ENCODE measurements at places on chromosomes 1 and 21.

DNA sequence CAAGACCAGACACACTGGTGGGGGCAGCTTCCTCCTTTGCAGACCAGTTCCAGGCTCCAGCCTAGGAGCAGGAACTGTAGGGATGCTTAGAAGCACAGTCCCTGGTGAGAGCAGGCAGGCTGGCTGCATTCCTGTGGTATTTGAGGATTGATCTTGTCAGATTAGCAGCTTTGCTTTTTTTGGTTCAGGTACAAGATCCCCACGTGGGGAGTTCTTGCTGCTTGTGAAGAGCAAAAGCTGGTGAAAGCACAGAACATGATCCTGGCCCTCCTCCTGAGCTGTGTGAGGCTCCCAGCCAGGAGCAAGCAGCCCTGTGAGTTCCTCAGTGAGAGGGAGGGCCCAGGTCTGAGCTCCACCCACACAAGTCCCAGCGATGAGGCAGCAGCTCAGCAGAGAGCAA, 75.3 kb upstream of the ARTN start:
- no peak for DNase-seq

GRCh38 chr1:22142315-22143064, 407 bp downstream of the WNT4 start:
- no peak for DNase-seq

DNA sequence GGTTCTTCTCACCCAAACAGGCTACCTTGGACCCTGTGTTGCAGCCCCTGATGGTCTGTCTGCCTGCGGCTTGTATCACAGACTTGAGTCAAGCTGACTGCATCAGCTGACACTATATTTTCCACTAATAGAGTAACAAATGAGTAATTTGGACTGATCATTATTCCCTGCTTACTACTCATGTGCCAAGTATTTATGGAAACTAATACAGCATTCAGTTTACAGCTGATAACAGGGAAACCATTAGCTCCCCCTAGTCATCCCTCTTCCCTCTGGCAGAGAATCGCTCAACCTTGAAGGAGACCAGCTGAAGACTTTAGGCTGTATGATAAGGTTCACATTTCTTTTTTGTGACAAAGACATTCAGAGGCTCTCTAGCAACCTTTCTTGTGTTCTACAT, 116.6 kb upstream of the SYT6 start:
- DNase-seq, result no peak

GRCh38 chr1:212244441-212244840, 40.8 kb upstream of the PPP2R5A start:
- DNase-seq, result no peak

GRCh38 chr21:36104317-36105300, 30.3 kb upstream of the CBR3 start:
- peak; percentile 43 for DNase-seq

- no peak for DNase-seq
Observed at GRCh38 chr1:116777831-116778830, 23.9 kb downstream of the CD2 start.

GRCh38 chr1:218479436-218480115, 134.4 kb downstream of the TGFB2 start:
- DNase-seq, result no peak

GRCh38 chr1:168554603-168555483, 11.0 kb upstream of the XCL2 start:
- no peak for DNase-seq

DNA sequence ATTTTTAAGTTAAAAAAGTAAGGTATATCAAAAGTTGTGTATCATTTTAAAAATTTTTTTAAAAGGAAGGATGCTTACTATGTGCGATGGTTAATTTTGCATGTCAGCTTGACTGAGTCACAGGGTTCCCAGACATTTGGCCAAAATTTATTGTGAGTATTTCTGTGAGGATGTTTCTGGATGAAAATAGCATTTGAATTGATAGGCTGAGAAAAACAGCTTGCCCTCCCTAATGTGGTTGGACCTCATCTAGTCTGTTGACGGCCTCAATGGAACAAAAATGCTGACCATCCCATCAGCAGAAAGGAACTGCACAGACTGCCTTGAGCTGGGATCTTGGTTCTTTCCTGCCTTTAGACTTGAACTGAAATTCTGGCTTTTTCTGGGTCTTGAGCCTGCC, 724.5 kb downstream of the NCAM2 start:
- no peak for DNase-seq

GRCh38 chr21:38054334-38054733, 138.1 kb upstream of the KCNJ6 start:
- no peak for DNase-seq

- DNase-seq, result no peak
Observed at GRCh38 chr21:32349333-32349944, 43.4 kb downstream of the URB1 start.

GRCh38 chr1:3683992-3684391, 31.7 kb downstream of the TP73 start:
- DNase-seq, result no peak

DNA sequence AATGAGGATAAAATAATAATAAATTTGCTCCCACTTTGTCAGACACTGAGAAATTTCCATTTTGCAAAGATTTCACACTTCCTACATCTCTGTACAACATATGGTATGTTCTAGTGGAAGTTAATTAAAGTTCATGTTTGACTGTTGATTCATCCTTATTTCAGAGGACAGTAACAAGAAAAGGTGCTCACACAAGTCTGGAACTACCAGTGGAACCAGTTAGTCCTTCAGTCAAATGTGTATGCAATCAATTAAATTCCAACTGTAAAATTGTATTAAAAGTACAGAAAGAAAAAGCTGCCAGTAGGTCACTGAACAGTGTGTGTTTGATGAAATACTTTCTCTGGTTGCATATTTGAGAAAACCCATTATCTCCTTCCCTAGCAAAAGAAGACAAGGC, 496.0 kb upstream of the PKN2 start:
- DNase-seq, result no peak

- no peak for DNase-seq
Observed at GRCh38 chr1:37481289-37482003, 7.1 kb downstream of the ZC3H12A start.

DNA sequence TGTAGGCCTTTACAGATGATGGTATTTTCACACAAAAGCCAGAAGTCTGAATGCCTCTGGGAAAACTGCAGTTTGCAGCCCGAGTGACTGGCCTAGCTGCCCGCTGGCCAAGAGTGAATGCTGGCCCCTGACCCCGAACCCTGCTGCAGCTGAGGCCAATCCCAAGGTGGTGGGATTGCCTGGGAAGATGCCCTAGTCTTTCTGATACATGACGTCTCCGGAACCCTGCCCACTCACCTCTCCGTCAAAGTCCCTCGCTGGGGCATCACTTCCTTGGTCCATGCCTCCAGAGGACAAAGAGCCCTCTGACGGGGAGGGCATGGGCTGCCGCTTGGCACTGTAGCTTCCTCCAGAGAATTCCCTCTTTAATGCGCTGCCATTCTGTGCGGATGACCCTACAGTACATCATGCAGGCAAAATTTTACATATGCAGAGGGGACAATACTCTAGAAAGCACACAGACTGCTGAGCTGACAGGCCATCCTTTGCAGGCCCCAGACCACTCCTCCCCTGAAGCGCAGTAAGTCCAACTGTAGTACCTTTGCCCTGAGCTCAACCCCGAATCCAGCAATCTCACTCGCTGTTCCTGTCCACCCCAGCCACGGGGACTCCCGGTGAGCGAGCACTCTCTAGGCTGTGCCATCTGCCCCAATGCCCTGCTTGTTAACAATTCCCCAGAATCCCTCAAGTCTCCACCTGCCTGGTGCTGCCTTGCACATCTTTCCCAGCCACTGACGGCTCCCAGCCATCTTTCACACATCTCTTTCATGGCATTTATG, 54.7 kb downstream of the COQ8A start:
- DNase-seq, result no peak

DNA sequence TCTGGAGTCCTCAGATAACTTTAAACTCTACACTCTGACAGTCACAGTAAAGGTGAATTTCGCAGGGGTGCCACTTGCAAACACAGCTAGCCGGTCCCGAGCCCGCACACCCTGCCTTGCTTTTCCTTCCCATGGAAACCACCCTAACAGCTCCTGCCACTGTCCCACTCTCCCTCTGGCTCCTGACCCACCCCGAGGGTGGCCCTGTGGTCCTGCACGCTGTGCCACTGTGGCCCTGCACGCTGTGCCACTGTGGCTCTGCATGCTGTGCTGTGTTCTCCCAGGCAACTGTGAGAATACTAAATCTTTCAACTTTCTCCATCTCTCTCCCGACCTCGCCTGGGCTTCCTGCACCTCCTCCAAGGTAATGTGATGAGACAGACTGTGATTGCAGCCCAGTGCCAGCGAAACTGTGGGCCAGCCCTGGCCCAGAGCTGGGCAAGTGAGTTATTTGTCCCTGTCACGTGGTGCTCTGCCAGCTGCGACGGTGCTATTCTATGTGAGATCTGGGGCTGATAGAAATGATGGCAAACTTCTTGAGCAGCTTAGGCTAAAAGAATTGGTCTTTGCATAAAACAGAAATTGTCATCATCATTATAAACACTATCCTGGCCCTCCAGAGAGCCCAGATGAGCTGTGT, 63.4 kb upstream of the TARBP1 start:
- DNase-seq, result no peak

- DNase-seq, result no peak
Observed at GRCh38 chr1:85356130-85356529, 79.7 kb upstream of the BCL10 start.

- no peak for DNase-seq
Observed at GRCh38 chr1:87362834-87363426, 34.2 kb downstream of the LMO4 start.

DNA sequence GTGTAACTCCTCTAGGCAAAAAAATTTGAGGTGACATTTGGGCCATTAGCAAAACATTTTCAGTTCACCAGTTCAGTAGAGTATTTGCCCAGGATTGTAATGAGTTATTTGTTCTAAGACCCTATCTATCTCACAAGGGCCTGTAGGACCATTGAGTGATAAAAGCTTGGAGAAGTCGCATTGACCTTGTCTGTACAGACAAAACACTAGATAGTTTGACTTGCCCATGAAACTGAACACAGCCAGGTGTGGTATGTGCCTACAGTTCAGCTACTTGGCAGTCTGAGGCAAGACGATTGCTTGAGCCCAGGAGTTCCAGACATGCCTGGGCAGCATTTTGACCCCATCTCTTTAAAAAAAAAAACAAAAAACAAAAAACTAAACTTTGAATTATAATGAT, 3.1 kb downstream of the ATP5IF1 start:
- DNase-seq, result no peak

DNA sequence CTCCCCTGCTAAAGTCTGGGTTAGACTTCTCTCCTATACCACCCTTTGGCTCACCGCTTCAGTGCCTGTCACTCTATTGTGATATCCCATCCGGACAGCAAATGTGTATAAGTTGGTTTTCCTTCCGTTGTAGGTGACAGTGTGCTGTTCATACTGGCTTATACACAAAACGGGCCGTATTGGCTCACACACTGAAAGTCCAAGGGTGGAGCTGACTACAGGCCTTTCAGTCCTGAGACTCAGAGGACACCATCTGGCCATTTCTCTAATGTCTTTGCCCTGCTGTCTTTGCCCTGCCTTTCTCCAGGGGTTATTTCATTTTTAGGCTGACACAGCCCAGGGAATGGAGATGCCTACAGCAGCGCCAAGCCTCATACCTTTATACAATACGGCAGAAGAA, 90.7 kb downstream of the URB2 start:
- DNase-seq, result no peak

DNA sequence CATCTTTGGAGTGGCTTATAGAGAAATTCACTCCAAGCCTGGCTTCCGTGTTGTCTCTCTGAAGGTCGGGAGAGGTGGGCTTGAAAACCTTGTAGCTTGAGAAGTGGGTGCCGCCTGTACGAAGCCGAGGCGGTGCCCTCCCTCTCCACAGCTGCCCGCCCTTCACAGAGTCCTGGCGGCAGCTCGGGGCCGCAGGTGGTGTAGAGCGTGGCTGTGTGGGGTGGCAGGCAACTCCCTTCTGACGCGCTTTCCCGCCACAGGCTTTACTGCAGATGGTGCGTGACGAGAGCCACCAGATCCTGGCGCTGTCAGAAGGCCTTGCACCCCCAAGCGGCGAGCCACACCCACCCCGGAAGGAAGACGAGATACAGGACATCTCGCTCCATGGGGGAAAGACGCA, 33.1 kb upstream of the DIP2A start:
- peak; percentile 76 for DNase-seq

DNA sequence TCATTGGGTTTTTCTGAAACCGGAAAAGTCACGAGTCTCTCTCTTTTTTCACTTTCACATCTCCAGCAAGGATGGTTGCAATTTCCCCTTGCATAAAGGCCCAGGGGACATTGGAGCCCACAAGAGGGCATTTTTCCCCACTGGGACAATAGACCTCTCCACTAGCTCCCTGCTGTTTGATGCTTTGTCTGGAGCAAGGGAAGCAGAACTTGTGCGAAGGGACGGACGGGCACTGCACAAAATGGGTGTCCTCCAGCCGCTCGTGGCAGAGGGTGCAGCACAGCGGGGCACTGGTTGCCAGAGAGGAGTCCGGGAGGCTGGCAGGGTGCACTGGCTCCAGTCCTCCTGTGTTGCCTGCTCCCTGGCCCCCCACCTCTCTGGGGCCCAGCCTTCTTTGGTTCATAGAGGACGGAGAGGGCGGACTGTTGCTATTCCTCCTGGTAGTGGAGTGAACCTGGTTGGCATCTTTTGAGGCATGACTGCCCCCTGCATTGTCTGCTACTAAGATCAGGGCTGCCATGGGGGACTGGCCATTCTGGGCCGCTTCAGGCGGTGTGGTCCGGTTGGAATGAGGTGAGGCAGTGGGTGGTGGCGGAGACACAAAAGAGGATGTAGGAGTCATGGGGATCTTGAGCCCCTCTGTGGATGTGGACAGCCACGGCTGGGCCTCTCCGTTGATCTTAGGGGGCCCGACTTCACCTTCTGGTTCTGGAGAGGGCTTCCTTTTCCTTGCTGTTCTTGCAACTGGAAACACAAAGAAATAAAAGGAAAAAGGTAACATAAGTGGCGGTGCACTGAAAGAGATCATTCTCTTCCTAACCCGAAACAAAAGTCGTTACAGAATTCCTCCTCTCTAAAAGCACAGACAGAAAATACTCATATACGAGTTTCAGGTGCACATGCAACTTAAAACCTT, 2.6 kb downstream of the IRF2BP2 start:
- DNase-seq, result peak; percentile 39

- no peak for DNase-seq
Observed at GRCh38 chr1:42259059-42259738, 75.8 kb downstream of the FOXJ3 start.

- DNase-seq, result peak; percentile 18
Observed at GRCh38 chr1:153728305-153729066, 636 bp downstream of the INTS3 start.

Measured in CD4-positive, alpha-beta T cell treated with Interleukin-15 for 1 hour (primary cell).